ENCODE measurements at places on chromosomes 3 and 15. TPM values are rescaled to one million over a fixed set of nuclear protein-coding genes. Genes with fewer than 3 reads are reported as not detected.

- H3K27ac ChIP-seq: no peak overlapping the region
- H3K36me3 ChIP-seq: no peaks in the 10 kb centered on the region
- peaks cover 3% of the 10 kb centered on the region for H3K4me1 ChIP-seq
- DNase-seq: no peak
- no peak overlapping the region for H3K4me3 ChIP-seq
These were observed 1.5 kb downstream of the ARHGEF3 start for GRCh38 chr3:56800130-56800831.

- H3K27ac ChIP-seq: no peak overlapping the region
- H3K4me1 ChIP-seq: no peaks in the 10 kb centered on the region
- no peaks in the 10 kb centered on the region for H3K36me3 ChIP-seq
- DNase-seq: no peak
- H3K4me3 ChIP-seq: no peak overlapping the region
- H3K27me3 ChIP-seq: no peaks in the 10 kb centered on the region
These were observed 274.9 kb upstream of the DNAJC19 start for GRCh38 chr3:181264486-181264885.

- H3K36me3 ChIP-seq: no peaks in the 10 kb centered on the region
- peaks cover 7% of the 10 kb centered on the region for H3K4me1 ChIP-seq
- DNase-seq: no peak
- H3K27me3 ChIP-seq: no peaks in the 10 kb centered on the region
- no peak overlapping the region for H3K4me3 ChIP-seq
- no peak overlapping the region for H3K27ac ChIP-seq
These were observed 4.9 kb downstream of the CHDH start for GRCh38 chr3:53841296-53841695.

GRCh38 chr3:123524981-123525380 lies 59.9 kb downstream of the HACD2 start:
- H3K27ac ChIP-seq: no peak overlapping the region
- DNase-seq: peak; percentile 7
- H3K36me3 ChIP-seq: no peaks in the 10 kb centered on the region
- H3K4me1 ChIP-seq: peaks cover 57% of the 10 kb centered on the region
- H3K4me3 ChIP-seq: no peak overlapping the region

GRCh38 chr3:33687406-33688010 lies 30.5 kb downstream of the CLASP2 start:
- H3K4me3 ChIP-seq: no peak overlapping the region
- peak; percentile 41 for DNase-seq
- H3K4me1 ChIP-seq: no peaks in the 10 kb centered on the region
- no peak overlapping the region for H3K27ac ChIP-seq
- no peaks in the 10 kb centered on the region for H3K27me3 ChIP-seq

DNA sequence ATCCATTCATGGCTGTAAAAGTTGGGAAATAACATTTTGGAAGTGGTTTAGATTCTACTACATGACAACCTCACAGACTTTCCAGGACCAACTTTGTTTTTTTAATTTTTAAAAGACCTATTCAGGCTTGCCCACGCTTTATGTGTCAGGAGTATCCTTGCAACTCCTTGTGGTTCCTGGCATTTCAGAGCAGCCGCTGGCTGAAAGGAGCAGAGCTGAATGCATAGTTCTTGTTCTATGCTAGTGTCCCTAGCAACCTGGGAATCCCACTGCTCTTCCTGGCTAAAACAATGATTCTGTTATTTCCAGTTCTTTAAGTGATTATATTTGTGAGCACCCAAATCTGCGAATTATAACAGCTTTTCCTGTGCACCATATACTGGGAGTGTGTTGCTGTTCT lies 34.9 kb downstream of the CP start:
- H3K27ac ChIP-seq: no peak overlapping the region
- DNase-seq: no peak
- H3K4me3 ChIP-seq: no peak overlapping the region
- no peaks in the 10 kb centered on the region for H3K4me1 ChIP-seq

GRCh38 chr3:88987776-88988175 lies 119.6 kb upstream of the EPHA3 start:
- no peaks in the 10 kb centered on the region for H3K27me3 ChIP-seq
- H3K4me1 ChIP-seq: peaks cover 13% of the 10 kb centered on the region
- no peaks in the 10 kb centered on the region for H3K36me3 ChIP-seq

- no peaks in the 10 kb centered on the region for H3K4me1 ChIP-seq
- no peaks in the 10 kb centered on the region for H3K27me3 ChIP-seq
- H3K27ac ChIP-seq: no peak overlapping the region
These were observed 51.0 kb upstream of the LMCD1 start for GRCh38 chr3:8450618-8451017.

GRCh38 chr15:83207009-83207659 lies 489 bp downstream of the HDGFL3 start:
- no peaks in the 10 kb centered on the region for H3K27me3 ChIP-seq
- peak overlapping the region; percentile 91 for H3K4me3 ChIP-seq
- H3K27ac ChIP-seq: peak overlapping the region; percentile 89
- H3K4me1 ChIP-seq: peaks cover 16% of the 10 kb centered on the region
- no peaks in the 10 kb centered on the region for H3K36me3 ChIP-seq

DNA sequence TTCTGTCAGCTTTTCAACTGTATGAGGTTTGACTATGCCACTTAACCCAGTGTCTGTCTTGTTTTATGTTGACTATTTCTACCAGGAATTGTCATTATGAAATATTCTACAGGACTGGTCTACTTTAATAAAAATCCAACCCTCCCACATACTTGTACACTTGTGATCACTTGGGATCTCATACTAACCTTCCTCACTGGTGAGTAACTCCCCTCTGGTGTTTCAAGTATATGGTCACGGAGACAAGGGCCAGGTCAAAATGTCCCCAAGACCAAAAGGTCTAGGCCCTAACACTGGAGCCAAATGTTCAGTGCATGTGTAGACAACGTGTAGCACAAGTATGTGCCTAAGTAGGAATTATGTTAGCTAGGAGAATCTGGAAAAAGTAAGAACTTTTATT lies 122.7 kb upstream of the TJP1 start:
- no peak for DNase-seq
- no peak overlapping the region for H3K27ac ChIP-seq
- H3K27me3 ChIP-seq: no peaks in the 10 kb centered on the region
- no peaks in the 10 kb centered on the region for H3K4me1 ChIP-seq
- no peaks in the 10 kb centered on the region for H3K36me3 ChIP-seq

DNA sequence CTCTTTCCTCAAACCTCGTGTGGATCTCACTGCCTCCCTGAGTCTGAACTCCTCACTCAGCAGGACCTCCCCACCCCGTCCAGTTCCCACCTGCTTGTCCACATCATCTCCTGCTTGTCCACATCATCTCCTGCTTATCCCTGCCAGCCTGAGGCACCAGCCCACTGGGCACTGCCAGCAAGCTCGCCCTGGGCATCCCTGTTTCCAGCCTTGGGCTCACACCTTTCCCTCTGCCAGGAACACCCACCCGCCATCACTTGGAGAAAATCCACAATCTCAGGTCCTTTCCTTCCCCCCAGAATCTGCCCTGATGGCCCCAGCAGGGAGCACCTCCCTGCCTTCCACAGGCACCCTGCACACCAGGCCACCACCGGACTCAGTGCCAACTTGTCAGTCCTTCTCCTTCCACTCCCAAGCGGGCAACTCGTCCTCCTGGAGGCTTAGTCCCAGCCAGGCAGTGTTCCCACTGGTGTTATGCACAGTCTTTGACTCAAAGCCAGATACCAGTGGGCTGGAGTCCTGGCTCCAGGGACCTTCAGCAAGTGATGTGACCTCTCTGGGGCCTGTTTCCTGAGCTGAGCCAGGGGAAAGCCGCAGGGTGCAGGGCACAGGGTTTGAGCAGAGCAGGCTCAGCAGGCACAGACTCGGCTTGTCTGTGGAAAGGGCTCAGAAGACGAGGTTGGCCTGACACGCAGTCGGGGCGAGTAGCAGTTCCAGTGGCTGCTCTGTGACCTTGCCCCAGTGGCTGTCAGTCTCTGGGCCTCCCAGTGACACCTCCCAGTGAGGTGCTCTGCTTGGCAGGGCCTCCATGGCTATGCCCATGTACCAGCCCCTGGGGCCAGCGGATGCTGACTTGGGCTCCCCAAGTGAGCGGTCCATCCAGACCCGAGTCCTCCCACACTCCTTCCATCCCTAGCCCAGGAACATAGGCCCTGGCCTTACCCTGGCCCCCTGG lies 9.5 kb upstream of the MESP2 start:
- no peak for DNase-seq
- H3K4me3 ChIP-seq: no peak overlapping the region
- no peaks in the 10 kb centered on the region for H3K27me3 ChIP-seq
- H3K4me1 ChIP-seq: no peaks in the 10 kb centered on the region
- H3K36me3 ChIP-seq: no peaks in the 10 kb centered on the region

The SCAANT1 gene
- total RNA-seq: not detected

The PDZRN3 gene
- 81.9 TPM for total RNA-seq

The NMB gene
- total RNA-seq: 4.1 TPM

The ANKRD63 gene
- 104 TPM for total RNA-seq

The CFAP44 gene
- 47.2 TPM for total RNA-seq

The FBLN2 gene
- 42.4 TPM for total RNA-seq

The MRPL3 gene
- 74.4 TPM for total RNA-seq

Measured in cardiac muscle cell (in vitro differentiated cells and primary cell).